ENCODE measurements at places on chromosomes 7 and 10. TPM values are rescaled to one million over a fixed set of nuclear protein-coding genes. Genes with fewer than 3 reads are reported as not detected.

The BCL7B gene
- 49.9 TPM for total RNA-seq

The CEP55 gene
- total RNA-seq: 30.7 TPM

DNA sequence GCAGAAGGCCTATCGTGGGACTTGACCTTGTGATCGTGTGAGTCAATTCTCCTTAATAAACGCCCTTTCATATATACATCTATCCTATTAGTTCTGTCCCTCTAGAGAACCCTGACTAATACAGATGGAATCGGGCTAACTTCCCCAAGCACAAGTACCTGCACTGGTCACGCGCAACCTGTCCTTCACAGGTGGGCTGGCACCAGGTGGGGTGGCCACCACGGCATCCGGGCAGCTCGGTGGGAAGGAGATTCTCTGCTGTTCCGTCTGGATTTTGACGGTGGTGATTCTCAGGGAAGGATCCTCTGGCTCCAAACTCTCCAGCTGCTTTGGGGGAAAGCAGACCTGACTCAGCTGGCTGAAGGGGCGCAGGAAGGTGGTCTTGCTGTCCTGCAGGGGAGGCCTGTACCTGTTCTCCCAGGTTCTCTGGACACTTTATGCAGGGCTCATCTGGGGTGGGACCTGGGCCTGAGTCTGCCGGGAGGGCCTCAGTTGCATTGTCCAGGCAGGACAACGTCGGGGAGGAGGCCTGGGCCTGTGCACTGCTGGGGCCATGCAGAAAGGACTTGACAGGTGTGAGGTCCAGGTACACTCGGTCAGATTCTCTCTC is 61.1 kb downstream of the VWA2 start:
- no peak for DNase-seq
- no peaks in the 10 kb centered on the region for H3K27me3 ChIP-seq
- no peak overlapping the region for H3K27ac ChIP-seq
- no peak overlapping the region for H3K4me3 ChIP-seq
- H3K4me1 ChIP-seq: peaks cover 11% of the 10 kb centered on the region

The TAS2R5 gene
- total RNA-seq: 1.5 TPM

DNA sequence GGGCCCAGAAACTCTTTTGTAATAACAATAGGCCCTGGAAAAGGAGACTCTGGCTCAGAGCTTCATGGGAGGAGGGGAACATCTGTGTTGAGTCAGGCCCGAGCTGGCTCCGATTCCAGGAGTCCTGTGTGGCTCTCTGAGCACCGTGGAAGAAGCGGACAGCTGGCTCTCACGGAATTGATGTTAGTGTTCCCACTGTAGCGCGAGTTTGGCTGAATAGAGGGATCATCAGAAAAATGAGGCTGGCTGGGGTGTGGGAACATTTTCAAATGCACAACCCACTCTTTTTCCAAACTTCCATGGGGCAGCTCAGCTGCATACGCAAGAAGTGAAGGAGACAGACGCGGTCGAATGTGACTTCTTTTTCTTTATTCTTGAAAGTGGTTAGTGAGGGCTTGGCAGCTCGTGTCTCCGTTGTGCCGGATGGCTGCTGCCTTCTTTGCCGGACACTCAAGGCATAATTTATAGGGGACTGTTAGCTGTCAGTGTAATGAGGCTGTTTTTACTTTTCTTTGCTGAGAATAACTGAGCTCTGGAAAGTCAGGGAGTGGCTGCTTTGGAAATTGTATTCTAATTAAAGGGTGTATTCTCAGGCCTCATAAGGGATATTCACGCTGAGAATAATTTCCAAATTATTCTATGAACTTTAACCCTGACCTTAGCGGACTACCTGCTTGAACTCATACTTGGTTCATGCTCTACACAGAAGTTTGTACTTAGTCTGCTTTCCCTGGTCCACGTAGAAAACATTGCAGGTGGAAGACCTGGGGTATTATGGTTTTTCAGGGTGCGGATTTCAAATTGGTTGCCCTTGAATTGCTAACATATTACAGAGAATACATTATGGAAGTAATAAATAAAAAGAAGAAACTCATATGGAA is 23.1 kb downstream of the MDFIC start:
- DNase-seq: peak; percentile 1
- no peaks in the 10 kb centered on the region for H3K36me3 ChIP-seq
- H3K4me3 ChIP-seq: peak overlapping the region; percentile 2

- no peaks in the 10 kb centered on the region for H3K27me3 ChIP-seq
- peaks cover 4% of the 10 kb centered on the region for H3K4me1 ChIP-seq
- DNase-seq: no peak
- H3K4me3 ChIP-seq: no peak overlapping the region
- H3K27ac ChIP-seq: no peak overlapping the region
- no peaks in the 10 kb centered on the region for H3K36me3 ChIP-seq
Observed at GRCh38 chr10:4725917-4726606, 99.9 kb upstream of the AKR1E2 start.

DNA sequence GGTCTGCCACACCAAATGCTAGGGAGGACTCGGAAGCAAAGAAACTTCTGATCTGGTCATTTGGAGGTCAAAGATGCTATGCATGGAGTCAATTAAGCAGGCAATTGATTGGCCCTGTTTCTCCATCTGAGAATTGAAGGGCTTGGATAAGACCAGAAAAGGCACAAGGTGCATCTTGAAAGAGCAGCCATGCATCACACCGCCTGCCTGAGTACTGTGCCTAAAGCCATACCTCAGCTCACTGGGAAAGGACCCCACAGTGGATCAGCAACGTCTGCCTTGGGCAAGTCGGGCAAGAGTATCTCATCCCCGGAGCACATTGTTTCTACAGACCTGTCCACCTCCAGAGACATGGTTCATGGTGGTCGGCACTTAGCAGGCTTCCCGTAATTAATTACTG is 42.4 kb downstream of the DLG5 start:
- H3K27me3 ChIP-seq: no peaks in the 10 kb centered on the region
- H3K27ac ChIP-seq: no peak overlapping the region
- no peak for DNase-seq
- no peak overlapping the region for H3K4me3 ChIP-seq
- no peaks in the 10 kb centered on the region for H3K36me3 ChIP-seq

The TUBB8 gene
- 0.68 TPM for total RNA-seq
